ENCODE measurements at places on chromosomes 2 and 18.

DNA sequence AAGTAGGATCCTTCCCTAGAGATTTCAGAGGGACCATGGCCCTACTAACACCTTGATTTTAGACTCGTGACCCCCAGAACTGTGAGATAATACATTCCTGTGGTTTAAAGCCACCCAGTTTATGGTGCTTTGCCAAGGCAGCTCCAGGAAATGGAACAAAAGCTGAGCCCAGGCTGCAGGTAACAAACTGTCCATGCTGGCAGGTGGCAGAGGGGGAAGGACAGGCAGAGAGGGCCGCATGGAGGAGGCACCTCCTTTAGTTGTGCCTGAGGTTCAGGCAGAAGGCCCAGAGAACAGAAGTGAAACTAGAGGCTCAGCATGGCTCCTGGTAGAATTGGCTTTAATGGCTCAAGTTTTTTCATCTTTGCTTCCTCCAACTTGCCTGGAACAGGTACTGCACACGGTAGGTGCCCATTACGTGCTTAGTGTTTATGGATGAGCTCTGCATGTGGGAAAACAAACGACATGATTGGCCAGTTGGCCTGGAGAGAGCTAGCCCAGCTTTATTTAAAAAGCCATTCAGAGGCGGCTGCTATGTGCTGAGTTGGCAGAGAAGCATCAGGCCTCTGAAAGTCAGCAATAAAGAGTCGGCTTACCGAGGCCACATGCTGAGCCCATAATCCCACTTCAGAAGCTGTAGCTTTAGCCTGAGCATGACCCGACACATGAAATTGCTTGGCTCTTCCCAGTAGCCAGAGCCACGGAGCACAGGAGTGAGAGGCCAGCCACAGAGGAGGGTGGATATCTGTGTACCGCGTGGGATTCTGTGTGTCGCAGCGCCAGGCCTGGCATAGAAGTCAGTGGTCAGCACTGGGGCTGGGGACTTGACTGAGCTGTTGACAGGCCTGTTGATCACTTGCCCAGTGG, 36.5 kb downstream of the HS1BP3 start:
- DNase-seq: peak; percentile 46

GRCh38 chr2:226649871-226650660, 149.6 kb downstream of the IRS1 start:
- peak; percentile 94 for DNase-seq

DNA sequence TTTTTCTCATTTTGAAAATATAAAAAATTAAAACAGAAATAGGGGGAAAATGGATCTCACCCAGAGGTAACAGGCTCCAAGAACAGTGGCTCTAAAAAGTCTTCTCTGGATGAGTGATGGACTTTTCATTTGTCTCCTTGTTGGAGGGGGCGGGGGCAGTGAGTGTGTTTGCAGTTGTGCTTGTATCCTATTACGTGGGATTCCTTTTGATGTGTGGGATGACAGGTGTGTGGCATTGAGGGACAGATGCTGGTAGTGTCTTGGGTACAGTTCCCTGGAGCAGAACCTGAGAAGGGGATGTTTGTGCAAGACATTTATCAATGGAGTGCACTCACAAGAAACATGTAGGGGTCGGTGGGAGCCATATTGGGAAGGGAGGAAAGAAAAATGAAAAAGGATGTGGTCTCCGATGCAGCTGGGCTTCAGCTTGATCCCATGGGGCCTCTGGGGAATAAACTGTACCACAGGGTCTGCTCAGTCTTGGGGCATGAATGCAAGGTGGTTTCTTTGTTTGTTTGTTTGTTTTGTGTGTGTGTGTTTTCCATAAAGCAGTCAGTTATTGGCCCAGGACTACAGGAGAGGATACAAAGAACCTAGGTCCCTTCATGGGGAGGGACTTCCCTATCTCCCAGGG, 120.0 kb upstream of the SLC35G4 start:
- no peak for DNase-seq

- no peak for DNase-seq
Measured at GRCh38 chr2:61512768-61513398, 25.3 kb downstream of the XPO1 start.

- no peak for DNase-seq
Measured at GRCh38 chr2:201532686-201533304, 81.3 kb downstream of the STRADB start.

GRCh38 chr2:208937521-208937920, 486.3 kb upstream of the MAP2 start:
- no peak for DNase-seq

DNA sequence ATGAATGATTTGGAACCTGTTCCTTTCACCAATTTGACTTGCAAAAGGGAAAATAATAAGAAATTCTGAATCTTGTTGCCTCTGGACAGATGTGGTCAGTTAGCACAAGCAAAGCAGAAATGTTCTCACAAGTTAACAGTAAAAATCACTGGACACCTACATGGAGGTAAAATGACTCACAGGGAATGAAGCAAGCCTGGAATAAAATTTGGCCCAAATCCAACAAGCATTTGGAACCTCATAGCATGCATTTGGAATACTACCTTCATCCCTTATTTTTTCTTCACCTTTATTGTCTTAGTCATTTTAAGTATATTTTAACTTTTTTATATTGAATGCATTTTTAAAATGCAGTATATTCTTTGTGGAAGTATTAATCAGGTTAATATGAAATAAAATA, 602.9 kb downstream of the ARHGAP15 start:
- peak; percentile 24 for DNase-seq

- no peak for DNase-seq
Measured at GRCh38 chr2:171487803-171488259, 34.4 kb upstream of the CYBRD1 start.

DNA sequence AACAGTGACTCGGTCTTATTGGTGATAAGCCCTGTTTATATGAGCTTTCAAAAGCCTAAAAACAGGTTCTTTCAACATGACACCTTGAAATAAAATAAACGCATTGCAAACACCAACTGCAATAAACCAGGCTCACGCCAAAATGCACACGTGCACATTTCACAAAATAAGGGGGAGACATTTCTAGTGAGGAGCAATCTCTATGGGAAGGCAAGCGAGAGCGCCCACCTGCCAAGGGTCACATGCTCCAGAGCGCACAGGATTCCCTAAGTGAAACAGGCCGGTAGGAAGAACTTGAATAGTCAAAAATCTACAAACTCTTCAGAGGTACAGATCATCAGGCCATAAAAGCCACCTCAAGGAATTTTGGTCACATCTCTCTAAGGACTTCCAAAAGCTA, 1.9 kb downstream of the PID1 start:
- DNase-seq: no peak

- no peak for DNase-seq
Measured at GRCh38 chr18:79871481-79872091, 73.8 kb downstream of the KCNG2 start.

- DNase-seq: no peak
Measured at GRCh38 chr2:124333784-124334183, 308.7 kb downstream of the CNTNAP5 start.

DNA sequence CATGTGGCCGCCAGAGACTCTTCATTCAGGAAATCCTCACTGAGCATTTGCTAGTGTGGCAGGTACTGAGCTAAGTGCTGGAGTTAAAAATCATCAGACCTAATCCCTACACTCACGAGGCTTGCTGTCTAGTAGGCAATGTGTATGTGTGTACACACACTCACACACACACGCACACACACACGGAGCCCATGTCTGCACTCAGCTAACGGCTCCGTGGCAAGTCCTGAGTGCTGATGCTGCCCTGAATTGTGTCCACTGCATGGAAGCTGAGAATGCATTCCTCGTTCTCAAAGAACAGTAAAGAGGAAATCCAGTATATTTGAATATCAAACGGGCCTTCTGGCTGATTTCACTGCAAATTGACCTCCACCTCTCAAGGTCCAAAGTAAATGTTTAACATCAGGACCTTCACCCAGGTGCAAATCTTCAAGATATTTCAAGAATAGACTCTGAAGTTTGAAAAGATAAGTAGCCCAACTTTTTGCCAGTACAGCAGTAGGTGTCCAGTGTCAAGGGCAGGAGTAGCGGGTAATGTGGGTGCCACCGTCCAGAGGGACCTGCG, 136.1 kb upstream of the TTC39C start:
- DNase-seq: no peak

- DNase-seq: peak; percentile 41
Measured at GRCh38 chr18:28995319-28995718, 818.4 kb upstream of the CDH2 start.

DNA sequence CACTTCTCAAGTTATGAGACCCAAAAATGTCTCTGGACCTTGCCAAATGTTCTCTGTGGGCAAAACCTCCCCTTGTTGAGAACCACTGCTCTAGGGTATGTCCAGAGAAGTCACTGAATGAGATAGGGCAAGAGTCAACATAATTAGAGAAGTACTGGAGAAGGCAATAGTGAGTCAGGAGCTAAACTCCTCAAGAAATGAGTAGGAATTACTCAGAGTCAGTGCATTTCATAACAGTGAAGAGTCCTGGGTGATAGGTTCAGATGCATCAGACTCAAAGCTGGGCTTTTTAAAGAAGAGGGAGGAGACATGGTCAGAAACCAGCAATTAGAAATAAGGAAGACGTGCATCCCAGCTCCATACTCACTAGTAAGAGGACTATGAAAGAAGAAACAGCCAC, 38.6 kb upstream of the IHH start:
- no peak for DNase-seq

GRCh38 chr2:160646684-160647444, 153.3 kb upstream of the RBMS1 start:
- DNase-seq: no peak

DNA sequence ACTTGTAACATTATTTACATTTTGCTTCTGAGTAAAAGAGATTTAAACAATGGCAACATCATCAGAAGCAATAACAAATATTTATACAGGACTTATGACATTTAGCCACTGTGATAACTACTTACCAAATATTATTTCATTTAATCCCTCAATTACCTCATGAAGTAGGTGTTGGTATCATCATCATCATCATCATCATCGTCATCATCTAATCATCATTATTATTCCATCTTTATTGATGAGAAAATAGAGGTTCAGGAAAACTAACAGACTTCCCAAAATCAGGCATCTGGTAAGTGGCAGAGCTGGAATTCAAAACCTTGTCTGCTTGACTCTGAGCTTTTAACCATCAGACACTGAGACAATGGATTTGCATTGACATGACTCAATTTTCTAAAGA, 204.4 kb downstream of the NCKAP5 start:
- no peak for DNase-seq

DNA sequence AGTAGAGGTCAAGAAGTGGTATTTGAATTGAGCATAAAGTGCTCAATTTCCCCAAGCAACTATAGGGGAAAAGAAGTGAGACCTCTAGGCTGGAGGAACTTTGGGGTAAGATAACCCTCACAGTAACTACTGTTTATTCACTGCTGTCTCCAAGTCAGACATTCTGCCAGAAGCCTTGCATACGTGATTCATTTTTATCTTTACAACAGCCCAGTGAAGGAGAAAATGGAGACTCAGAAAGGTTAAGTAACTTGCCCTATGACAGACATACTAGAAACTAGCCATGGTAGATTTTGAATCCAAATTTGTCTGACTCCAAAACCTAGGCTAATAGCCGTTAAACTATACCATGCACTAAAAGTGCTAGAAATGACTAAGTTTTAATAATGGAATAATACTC, 28.4 kb downstream of the DNAJC10 start:
- DNase-seq: no peak

DNA sequence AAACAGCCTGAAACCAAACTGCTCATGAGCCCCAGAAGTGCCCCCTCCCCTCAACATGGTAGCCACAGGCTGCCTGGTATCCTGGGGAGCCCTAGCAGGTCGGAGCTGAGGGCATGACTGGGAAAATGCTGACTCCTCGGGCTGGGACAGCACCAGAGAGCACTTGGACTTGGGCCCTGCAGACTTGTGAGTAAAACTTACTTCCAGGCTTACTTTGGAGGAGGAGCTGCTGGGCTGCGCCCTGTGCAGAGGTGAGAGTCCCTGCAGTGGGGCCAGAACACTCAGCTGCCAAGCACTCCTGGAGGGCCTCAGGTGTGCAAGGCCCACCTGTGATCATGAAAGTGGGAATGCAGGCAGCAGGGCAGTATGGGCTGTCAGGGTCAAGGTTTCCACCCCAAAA, 119.4 kb downstream of the SEPTIN10 start:
- DNase-seq: no peak

DNA sequence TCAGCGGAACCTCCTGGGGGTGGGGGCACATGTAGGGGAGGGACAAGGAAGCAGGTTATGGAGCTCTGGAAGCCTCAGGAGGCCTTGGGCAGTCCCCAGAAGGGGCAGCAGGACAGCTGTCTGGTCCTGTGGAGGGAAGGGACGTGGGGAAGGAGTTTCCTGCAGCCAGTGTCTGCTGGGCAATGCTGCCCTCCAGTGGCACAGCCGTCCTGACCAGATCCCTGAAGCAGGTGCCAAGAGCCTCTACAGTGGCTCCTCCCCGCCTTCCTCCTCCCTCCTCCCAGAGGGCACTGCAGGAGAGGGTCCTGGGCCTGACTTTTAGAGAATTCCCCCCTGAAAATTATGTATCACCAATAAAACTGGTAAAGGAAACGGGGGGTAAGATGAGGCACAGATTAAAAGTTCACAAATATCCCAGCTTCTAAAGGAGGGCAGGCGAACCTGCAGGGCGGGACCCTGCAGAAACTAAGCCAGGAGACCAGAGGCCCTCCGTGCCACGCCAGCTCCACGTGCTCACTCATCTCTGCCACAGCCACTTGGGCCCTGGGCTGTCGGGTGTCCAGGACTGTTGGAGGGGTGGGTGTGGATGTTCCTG, 258.5 kb downstream of the TWIST2 start:
- peak; percentile 40 for DNase-seq

Measured in COR-L47 (cell line).